ENCODE measurements at places on chromosomes 4 and X. TPM values are rescaled to one million over a fixed set of nuclear protein-coding genes. Genes with fewer than 3 reads are reported as not detected.
A peak's percentile ranks its signal among the peaks of the same experiment; 100 is the strongest.

- H3K27me3 ChIP-seq, result no peaks in the 10 kb centered on the region
- H3K27ac ChIP-seq, result no peak overlapping the region
- H3K4me3 ChIP-seq, result no peak overlapping the region
- no peaks in the 10 kb centered on the region for H3K4me1 ChIP-seq
These were observed 20.4 kb upstream of the FRMPD3 start for GRCh38 chrX:107429090-107429489.

GRCh38 chr4:15714646-15715435 is 12.0 kb downstream of the BST1 start:
- H3K4me3 ChIP-seq, result no peak overlapping the region
- H3K4me1 ChIP-seq, result no peaks in the 10 kb centered on the region
- peak; percentile 56 for DNase-seq
- no peaks in the 10 kb centered on the region for H3K36me3 ChIP-seq

DNA sequence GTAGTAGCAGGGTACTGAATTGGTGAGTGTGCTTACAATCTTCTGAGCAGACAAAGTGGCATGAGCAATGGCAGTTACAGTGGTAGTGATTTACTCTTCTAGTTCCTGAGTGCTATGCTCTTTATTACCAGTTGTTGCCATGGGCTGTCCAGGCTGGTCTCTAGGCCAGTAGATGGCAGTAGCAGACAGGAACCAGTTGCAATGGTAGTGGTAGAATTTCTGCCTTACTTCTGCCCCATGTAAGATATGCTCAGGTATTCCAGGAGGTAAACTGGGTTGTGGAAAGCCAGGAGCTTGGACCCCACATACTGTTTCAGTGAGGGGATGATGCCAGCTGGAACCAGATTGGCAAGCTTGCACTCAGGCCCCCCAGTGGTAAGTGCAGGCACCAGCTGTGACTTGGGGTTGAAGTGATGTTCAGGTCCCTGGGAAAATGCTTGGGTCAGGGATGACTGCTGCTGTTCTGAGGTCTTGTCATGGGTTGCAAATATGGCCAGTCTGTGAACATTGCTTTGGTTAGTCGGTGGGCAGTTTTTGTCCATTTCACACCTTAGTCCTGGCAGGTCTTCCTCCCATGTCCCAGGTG is 63.0 kb upstream of the ZXDB start:
- no peaks in the 10 kb centered on the region for H3K36me3 ChIP-seq
- H3K4me3 ChIP-seq, result no peak overlapping the region
- H3K27me3 ChIP-seq, result no peaks in the 10 kb centered on the region
- no peak for DNase-seq
- H3K4me1 ChIP-seq, result no peaks in the 10 kb centered on the region

GRCh38 chr4:152935143-152935542 is 980 bp upstream of the FHDC1 start:
- H3K4me1 ChIP-seq, result no peaks in the 10 kb centered on the region
- DNase-seq, result peak; percentile 50
- H3K27me3 ChIP-seq, result no peaks in the 10 kb centered on the region

- no peak overlapping the region for H3K4me3 ChIP-seq
- H3K4me1 ChIP-seq, result no peaks in the 10 kb centered on the region
These were observed 154.1 kb upstream of the FAM241A start for GRCh38 chr4:111991163-111991562.

- H3K4me1 ChIP-seq, result no peaks in the 10 kb centered on the region
- no peaks in the 10 kb centered on the region for H3K27me3 ChIP-seq
- no peaks in the 10 kb centered on the region for H3K36me3 ChIP-seq
- no peak for DNase-seq
- H3K27ac ChIP-seq, result no peak overlapping the region
These were observed 62.7 kb upstream of the SORBS2 start for GRCh38 chr4:185874516-185875230.

Gene CCNA2
- 1.4 TPM for total RNA-seq

DNA sequence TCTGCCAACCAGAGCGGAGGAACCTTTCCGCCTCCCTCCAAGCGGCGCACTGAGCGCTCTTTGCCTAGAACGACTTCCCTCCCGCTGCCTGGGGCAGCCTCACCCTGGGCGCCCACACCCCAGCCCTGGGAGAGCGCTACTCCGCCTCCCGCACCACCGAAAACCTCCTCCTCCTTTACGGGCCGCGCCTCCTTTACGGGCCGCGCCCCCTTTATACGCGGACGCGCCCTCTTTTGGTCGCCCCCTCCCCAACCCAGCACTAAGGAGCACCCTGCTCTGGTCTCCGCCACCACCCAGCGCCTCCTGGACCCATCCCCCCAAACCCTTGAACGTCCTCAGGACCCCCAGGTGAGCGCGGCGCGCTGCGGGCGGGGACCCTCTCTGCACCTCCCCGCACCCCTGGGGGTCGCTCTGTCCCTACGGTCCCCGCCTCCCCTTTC is 586 bp upstream of the NSG1 start:
- H3K27me3 ChIP-seq, result peaks cover 16% of the 10 kb centered on the region
- H3K27ac ChIP-seq, result no peak overlapping the region
- H3K36me3 ChIP-seq, result no peaks in the 10 kb centered on the region

DNA sequence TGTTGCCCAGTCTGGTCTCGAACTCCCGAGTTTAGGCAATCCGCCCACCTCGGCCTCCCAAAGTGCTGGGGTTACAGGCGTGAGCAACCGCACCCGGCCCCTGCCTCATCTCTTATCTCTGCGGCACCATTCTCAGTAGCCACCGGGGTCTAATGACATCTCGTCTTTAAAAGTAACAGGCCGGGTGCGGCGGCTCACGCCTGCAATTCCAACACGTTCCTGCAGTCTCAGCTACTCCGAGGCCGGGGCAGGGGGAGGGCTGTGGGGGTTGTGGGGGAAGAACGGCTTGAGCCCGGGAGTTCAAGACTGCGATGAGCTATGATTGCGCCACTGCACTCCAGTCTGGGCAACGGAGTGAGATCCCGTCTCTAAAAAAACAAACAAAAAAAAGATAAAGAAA is 28.8 kb downstream of the ING2 start:
- no peaks in the 10 kb centered on the region for H3K4me1 ChIP-seq
- DNase-seq, result no peak
- H3K36me3 ChIP-seq, result no peaks in the 10 kb centered on the region
- H3K4me3 ChIP-seq, result no peak overlapping the region
- H3K27me3 ChIP-seq, result no peaks in the 10 kb centered on the region

DNA sequence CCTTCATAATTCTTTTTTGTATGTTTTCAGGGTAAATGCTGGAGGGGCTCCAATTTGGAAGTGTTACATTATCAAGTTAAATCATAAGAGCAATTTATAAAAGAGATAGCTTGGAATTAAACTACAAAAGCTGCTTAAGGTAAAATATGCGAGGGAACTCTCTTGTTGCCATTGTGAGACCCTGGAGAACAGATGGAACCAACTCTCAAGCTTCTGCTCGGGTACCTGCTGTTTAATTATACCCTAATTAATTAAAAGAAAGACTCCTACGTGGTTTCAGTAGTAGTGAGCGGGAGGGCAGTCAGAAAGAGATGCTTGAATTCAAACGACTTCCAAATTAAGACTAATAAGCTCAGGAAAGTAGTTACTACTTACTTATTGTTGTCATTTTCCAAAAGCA is 313.1 kb upstream of the TACR3 start:
- no peaks in the 10 kb centered on the region for H3K4me1 ChIP-seq
- H3K27ac ChIP-seq, result no peak overlapping the region
- H3K36me3 ChIP-seq, result no peaks in the 10 kb centered on the region
- H3K27me3 ChIP-seq, result no peaks in the 10 kb centered on the region
- no peak for DNase-seq
- no peak overlapping the region for H3K4me3 ChIP-seq

Gene DMD
- total RNA-seq, result 17.9 TPM

GRCh38 chr4:163610648-163611047 is 116.2 kb downstream of the TMA16 start:
- no peak overlapping the region for H3K27ac ChIP-seq
- H3K36me3 ChIP-seq, result no peaks in the 10 kb centered on the region
- H3K4me3 ChIP-seq, result peak overlapping the region; percentile 7
- DNase-seq, result no peak

Gene TENM3
- total RNA-seq, result 6.8 TPM

Gene HSFX4
- not detected for total RNA-seq

GRCh38 chrX:3204606-3205005 is 141.8 kb downstream of the MXRA5 start:
- H3K36me3 ChIP-seq, result no peaks in the 10 kb centered on the region
- no peak for DNase-seq
- H3K27me3 ChIP-seq, result no peaks in the 10 kb centered on the region
- no peak overlapping the region for H3K4me3 ChIP-seq
- no peak overlapping the region for H3K27ac ChIP-seq
- H3K4me1 ChIP-seq, result no peaks in the 10 kb centered on the region

GRCh38 chr4:87497578-87497977 is 31.6 kb downstream of the SPARCL1 start:
- no peak for DNase-seq
- no peak overlapping the region for H3K27ac ChIP-seq
- no peaks in the 10 kb centered on the region for H3K36me3 ChIP-seq
- H3K4me3 ChIP-seq, result no peak overlapping the region

DNA sequence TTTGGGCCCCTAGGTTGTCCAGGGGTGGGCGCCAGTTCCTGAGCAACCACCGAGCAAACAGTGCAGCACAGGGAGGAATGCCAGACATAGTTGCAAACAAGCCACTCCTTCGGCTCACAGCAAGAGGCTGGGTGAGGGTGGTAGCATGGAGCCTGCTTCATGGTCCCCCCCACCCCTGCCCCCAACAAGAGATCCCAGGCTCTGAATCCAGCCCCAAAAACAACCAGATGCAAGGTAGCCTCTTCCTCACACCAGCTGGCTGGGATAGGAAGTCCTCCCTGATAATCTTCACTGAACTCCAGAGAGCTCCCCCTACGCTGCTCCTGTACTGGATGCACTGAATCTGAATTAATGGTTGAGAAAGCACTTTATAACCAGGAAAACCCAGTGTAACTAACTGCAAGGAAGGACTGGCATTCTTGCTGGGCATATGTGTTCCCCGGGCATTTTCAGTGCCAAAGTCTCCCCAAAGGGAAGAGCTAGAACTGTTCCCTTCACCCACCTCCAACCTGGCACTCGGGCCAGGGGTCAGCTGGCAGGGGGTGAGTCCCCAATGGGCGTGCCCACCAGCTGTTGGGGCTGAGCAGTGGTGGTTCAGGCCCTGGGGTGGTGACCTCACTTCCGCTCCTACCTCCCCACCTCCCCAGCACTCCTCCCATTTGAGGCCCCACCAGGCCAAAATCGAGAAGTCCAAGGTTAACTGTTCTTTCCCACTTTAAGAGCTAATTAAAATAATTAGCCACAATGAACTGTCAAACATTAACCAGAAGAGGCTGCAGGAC is 1.5 kb downstream of the ELF4 start:
- peaks cover 3% of the 10 kb centered on the region for H3K4me1 ChIP-seq
- H3K27me3 ChIP-seq, result no peaks in the 10 kb centered on the region
- H3K36me3 ChIP-seq, result no peaks in the 10 kb centered on the region
- H3K4me3 ChIP-seq, result peak overlapping the region; percentile 45

GRCh38 chrX:129784371-129784770 is 4.6 kb downstream of the SASH3 start:
- H3K4me3 ChIP-seq, result no peak overlapping the region
- no peaks in the 10 kb centered on the region for H3K36me3 ChIP-seq
- H3K27me3 ChIP-seq, result no peaks in the 10 kb centered on the region

Gene MYL5
- 17.9 TPM for total RNA-seq

DNA sequence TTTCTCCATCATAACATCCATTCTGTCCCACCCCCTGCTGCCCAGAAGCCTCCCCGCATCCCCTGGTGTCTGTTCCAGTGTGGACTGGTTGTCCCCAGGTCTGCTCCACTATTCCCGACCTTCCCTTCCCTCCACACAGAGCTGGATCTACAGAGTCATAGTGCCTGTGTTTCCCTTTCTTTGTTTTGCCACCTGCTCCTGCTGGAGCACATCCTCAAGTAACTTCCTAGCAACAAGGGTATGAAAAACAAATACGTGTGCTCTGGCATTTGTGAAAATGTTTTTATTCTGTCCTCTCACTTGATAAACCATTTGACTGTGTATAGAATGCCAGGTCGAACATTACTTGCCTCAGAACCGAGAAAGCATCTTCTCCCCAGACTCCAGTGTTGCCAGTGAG is 29.9 kb upstream of the ADRA2C start:
- DNase-seq, result no peak
- H3K4me3 ChIP-seq, result no peak overlapping the region
- H3K27ac ChIP-seq, result no peak overlapping the region
- no peaks in the 10 kb centered on the region for H3K36me3 ChIP-seq

- no peaks in the 10 kb centered on the region for H3K36me3 ChIP-seq
- no peak overlapping the region for H3K4me3 ChIP-seq
- H3K27ac ChIP-seq, result no peak overlapping the region
- H3K4me1 ChIP-seq, result no peaks in the 10 kb centered on the region
- no peak for DNase-seq
These were observed 11.1 kb upstream of the EREG start for GRCh38 chr4:74353858-74354257.

- no peak overlapping the region for H3K27ac ChIP-seq
- no peak overlapping the region for H3K4me3 ChIP-seq
- H3K4me1 ChIP-seq, result no peaks in the 10 kb centered on the region
- H3K36me3 ChIP-seq, result no peaks in the 10 kb centered on the region
These were observed 195.2 kb upstream of the ANXA10 start for GRCh38 chr4:167897116-167897515.

DNA sequence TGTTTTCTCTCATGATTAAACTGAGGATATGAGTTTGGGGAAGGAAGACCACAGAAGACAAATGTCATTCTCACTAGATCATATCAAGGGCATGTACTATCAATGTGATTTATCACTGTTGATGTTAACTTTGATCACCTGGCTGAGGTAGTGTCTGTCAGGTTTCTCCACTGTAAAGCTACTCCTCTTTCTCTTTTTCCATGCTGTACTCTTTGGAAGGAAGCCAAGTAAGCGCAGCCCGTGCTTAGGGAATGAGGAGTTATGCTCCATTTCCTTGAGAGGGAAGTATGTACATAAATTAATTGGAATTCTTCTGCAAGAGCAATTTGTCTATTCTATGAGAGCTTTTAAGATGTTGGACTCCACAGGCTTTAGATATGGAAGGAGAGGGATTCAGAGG is 4.0 kb upstream of the KANTR start:
- H3K4me3 ChIP-seq, result no peak overlapping the region
- H3K27ac ChIP-seq, result no peak overlapping the region
- peaks cover 4% of the 10 kb centered on the region for H3K27me3 ChIP-seq
- DNase-seq, result no peak

Gene MGAT4D
- total RNA-seq, result not detected

DNA sequence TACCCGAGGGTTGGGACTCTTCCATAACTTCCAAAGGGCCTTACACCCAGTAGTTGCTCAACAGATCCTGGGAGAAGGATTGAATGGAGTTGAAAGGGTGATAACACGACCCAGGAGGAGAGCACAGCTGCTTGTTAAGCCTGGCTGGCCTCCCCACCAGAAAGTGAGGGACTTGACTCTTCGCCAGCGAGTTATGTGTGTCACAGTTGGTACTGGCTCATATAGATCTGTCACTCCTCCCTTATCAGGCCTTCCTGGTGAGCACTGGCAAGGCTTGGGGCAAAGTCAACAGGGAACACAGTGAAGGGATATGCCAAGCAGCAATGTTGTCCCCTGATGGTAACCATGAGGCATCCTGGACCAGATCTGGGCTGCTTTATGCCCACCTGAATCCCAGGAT is 35.8 kb downstream of the APLN start:
- no peak overlapping the region for H3K4me3 ChIP-seq
- H3K36me3 ChIP-seq, result no peaks in the 10 kb centered on the region
- H3K4me1 ChIP-seq, result no peaks in the 10 kb centered on the region
- no peaks in the 10 kb centered on the region for H3K27me3 ChIP-seq
